Hematopoietic multipotent progenitor cell treated with erythropoietin and hydrocortisone succinate and interleukin-3 and kit ligand, for 6 days (in vitro differentiated cells): ENCODE measurements at places on chromosomes 11 and 22.
A peak's percentile ranks its signal among the peaks of the same experiment; 100 is the strongest.

GRCh38 chr11:66115638-66116301 is 45.7 kb downstream of the PACS1 start:
- DNase-seq, result peak; percentile 70

DNA sequence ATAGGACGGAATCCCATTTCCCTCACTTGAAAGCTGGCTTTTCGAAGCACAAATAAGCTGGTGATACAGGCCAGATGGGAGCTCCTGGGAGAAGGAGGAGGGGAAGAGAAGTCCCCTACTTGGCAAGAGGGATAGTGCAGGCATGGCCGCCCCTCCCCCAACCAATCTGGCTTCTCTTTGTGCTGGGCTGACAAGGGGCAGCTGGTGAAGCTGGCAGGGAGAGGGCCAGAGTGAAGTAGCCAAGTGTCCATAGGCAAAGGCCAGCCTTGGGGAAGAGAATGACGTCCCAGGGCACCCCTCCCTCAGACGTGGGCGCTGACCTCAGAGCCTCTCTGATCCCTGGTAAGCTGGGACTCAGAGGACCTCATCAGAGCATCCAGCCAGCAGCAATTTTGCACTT is 78.7 kb upstream of the GRAMD1B start:
- no peak for DNase-seq

GRCh38 chr11:33507967-33508366 is 192.7 kb downstream of the C11orf91 start:
- peak; percentile 1 for DNase-seq

GRCh38 chr22:25202290-25202921 is 2.7 kb downstream of the CRYBB3 start:
- peak; percentile 78 for DNase-seq

- DNase-seq, result no peak
Measured at GRCh38 chr22:25085930-25086901, 113.4 kb upstream of the CRYBB3 start.

DNA sequence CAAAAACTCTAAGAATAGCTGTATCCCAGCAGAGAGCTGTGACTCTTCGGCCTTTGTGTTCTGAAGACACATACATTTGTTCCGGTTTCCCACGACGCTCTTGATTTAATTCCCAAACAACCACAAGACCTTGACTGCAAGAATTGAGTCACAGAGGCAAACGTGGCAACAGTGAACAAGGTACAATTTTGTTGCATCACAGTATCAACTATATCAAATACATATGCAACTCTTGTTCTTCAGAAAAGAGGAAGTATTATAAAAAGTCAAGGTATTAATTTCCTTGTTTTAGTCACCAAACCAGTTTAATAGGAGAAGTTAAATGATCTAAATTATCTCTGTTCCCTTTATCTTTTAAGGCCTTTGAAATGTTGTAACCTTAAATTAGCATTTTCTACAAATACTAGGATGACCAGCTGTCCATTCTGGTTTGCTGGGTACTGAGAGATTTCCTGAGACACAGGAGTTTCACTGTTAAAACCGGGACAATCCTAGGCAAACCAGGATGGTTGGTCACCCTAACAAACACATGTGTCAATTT is 11.1 kb downstream of the HPS5 start:
- peak; percentile 40 for DNase-seq

DNA sequence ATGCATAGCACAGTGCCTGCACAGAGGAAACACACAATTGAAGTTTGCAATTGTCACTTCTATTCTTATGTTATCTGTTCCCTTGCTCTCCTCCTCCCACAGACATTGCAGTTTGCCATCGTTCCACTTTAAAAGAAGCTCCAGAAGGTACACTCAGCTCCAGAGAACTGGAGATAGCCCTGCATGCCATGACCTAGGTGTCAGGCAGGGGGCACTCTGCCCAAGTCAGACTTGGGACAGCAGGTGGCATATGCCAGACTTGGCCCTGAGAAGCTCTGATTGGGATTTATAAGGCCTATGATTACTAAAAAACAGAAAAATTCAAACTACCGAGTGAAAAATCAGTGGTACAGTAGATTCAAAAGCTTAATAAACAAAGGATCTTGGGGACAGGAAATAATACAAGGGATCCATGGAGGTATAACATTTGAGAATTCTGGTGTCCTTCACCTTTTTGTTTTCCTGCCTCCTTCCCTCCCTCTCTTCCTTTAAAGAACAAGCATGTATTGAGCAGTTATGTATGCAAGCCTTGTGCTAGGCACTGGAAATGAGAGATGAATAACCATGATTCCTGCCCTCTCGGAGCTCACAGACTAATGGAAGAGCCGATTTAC is 40.0 kb downstream of the TENM4 start:
- peak; percentile 41 for DNase-seq

DNA sequence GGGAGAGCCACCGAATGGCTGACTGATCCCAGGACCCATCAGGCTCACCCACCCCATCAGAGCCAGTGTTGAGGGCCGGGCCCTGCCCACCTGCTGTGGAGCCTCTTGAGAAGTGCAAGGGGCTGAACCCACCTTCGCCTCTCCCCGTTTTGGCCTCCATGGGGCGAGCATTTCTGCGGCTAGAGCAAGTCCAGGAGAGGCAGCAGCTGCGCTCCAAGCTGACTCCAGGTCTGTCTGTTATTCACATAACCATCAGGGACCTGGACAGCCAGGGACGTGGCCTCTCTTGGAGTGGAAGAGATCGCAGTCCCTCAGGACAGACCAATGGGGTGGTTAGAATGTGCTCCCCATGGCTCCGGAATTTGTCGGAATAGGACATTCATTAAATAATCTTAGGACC is 231.8 kb downstream of the TBC1D22A start:
- DNase-seq, result no peak

DNA sequence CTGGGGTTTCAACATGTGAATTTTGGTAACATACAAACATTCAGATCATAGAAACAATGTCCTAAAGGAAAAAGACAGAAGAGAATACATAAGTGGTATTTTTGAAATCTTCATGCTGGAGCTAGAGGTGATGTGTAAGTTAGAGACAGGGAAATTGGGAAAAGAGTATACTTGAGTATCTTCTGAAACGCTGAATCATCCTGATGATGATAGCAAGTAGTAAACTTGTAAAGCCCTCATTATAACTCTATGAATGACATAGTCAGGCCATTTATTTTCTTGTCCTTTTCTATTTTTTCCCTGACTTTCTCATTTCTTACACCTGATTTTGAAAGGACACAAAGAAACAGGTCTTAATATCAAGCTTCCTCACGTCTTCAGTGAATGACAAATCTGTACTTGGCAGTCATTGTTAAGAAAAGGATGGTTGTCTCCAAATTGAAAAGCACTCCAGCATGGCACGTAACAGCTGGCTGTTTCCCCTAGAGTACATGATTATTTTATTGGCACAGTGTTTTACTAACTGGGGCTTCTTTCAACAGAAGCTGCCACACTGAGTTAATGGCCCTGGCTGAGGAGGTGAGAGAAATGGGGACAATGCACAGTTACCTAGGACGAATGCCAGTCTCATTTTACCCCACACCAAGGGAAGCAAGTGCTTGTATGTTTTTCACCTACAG is 140.7 kb upstream of the CTSC start:
- DNase-seq, result no peak

DNA sequence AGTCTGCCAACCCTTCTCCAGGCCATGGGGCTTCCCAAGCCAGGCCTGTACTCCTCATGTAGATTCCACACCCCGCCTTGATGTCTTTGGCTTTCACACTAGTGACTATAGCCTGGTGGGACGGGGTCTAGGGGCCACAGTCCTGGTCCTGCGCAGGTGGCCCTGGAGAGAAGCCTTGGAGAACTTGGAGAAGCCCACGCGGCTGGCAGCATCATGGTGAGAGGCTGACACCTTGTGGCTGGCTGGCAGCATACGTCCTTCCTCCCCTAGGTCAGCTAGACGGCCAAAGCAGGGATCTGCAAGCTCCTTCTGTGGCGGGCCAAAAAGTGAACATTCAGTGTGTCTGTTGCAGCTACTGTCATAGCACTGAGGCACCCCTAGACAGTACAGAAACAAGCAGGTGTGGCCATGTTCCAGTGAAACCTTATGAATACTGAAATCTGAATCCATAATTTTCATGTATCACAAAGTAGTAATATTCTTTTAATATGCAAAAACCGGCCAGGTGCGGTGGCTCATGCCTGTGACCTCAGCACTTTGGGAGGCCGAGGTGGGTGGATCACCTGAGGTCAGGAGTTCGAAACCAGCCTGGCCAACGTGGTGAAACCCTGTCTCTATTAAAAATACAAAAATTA is 42.0 kb downstream of the FAM83F start:
- DNase-seq, result peak; percentile 90

DNA sequence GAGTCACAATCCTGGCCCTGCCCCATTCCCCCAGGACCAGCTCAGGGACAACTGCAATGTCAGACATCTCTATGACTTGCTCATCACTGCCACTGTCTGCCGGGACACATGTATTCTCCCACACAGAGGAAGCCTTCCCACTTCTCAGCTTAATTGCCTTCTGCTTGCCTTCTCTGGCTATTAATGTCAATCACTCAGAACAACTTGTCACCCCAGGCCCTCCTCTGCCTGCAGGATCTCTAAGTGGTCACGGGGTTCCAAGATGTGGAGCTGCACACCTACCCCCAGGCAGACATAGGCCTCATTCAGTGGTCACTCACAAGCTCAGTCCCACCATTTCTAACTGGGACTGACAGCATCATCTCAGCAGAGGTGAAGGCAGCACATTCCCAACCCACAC is 15.1 kb downstream of the PLEKHA7 start:
- no peak for DNase-seq
